Hindlimb muscle (tissue), 1 donor: ENCODE measurements at places on chromosomes 3 and 15. TPM values are rescaled to one million over a fixed set of nuclear protein-coding genes. Genes with fewer than 3 reads are reported as not detected.

DNA sequence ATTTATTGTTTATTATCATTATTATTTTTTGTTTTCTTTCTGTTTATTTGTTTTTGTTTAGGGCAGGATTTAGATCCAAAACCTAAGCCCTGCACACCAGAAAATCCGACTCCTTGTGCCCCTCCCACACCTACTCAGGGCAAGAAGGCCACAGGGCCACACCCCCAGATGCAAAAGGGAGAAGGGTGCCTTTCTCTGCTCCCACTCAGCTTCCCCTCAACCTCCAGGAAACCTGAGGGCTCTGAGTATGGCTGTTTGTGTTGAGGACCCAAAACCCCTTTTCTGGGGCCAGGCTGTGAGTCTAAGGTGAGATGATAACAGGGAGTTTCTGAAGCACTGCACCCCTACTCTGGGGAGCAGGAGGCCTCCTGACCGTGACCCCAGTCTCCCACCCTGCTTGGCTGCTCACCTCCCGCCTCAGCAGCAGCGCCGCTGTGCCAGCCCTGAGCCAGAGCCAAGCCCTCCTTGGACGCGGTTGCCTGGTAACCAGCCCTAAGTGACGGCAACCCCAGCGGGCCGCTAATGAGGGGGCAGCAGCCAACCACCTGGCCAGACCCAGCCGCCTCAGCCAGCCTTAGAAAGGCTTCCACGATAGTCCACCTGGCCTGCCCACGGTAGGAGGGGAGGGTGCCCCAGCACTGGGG lies 6.4 kb upstream of the C15orf39 start:
- DNase-seq = no peak

- no peak for DNase-seq
Measured at GRCh38 chr15:100810831-100811230, 68.8 kb upstream of the ALDH1A3 start.

DNA sequence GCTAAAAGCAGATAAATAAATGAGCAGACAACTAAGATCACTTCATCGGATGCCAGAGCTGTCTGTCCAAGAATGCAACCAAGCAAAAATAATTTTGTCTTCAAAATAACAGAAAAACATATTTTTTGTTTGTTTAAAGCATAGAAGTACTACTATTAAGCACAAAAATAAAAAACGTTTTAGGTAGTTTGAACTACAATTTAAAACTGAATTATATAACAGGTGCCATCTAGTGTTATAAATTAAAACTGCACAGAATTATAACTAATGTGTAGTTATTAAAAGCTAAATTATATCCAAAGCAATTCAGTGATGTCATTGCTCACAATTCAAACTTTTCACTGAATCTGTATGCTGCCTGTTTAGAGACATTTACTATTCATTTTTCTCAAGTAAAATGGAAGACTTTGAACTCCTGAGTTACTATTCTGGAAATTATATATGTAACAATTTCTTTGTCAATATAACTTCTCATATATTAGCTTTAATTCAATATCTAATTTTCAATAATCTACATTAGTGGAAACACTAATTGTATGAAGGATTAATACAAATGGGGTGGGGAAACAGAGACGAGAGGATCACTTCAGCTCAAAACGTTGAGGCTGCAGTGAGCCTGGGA lies 29.5 kb downstream of the LINS1 start:
- no peak for DNase-seq

GRCh38 chr3:49383387-49383786 lies 25.2 kb upstream of the GPX1 start:
- DNase-seq = no peak

DNA sequence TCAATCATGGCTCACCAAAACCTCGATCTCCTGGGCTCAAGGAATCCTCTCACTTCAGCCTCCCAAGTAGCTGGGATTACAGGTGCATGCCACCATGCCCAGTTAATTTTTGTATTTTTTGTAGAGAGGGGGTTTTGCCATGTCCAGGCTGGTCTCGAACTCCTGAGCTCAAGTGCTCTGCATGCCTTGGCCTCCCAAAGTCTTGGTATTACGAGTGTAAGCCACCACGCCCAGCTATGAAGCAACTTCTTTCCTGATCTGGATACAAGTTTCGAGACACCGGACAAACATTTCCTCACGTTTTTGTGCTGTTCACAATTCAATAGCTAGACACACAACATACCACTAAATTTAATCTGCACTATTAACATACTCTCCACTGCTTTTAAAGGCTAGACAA lies 3.4 kb upstream of the SYNM start:
- no peak for DNase-seq

GRCh38 chr3:124209426-124209825 lies 217.5 kb upstream of the ROPN1 start:
- no peak for DNase-seq

DNA sequence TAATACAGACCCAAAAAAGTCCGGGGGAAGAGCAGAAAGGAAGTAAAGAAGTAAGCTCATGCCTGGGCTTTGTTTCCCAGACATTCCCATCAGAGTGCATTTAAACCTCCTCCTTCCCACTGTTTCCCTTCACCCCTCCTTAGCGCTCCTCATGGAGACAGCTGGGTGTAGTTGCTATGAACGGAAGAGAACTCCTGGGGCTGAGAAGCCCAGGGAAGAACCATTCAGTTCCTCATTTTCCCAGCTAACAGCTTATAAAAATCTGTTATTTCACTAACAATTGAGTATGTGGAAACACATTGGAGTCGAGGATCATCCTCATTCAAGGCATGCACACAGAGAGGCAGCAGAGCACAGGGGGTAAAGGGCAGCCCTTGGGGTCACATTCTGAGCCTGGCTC lies 299.3 kb downstream of the SHQ1 start:
- DNase-seq = no peak

GRCh38 chr3:128996200-128996599 lies 2.3 kb upstream of the CFAP92 start:
- no peak for DNase-seq

- DNase-seq = no peak
Measured at GRCh38 chr3:61628636-61629035, 67.3 kb downstream of the PTPRG start.

DNA sequence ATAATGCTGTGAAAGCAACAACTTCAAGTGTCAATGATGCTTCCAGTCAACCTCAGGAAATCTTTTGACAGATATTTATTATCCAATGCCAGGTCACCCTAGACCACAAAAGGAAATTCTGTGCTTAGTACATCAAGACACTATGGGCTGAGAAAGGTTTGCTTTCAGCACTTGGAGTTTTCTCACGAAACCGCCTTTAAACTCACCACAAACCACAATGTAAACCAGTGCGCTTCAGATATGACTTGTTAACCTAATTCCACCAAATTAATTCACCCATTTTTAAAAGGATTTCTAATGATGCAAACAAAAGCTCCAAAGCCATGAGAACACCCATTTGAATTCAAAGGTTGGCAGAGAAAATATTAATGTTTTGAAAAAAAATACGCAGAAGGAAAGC lies 292.9 kb upstream of the NR2F2 start:
- DNase-seq = no peak

- no peak for DNase-seq
Measured at GRCh38 chr3:179589143-179589542, 15.3 kb downstream of the MRPL47 start.

DNA sequence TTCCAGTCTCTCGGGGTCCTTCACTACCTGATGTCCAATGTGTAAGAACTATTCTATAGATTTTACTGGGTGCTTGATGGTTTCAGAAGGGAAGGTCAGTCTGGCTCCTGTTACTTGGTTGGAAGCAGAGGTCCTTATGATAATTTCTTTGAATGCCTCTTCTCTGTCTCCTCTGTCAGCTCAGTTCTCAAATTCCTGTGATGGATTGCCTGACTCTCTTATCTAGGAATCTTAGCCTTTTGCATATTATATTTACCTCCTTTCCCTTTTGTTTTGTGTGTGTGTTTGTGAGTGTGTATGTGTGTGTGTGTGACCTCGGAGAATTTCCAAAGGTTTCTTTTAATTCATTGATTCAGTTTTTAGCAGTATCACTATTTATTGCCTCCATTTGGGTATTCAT lies 88.2 kb downstream of the ARNT2 start:
- no peak for DNase-seq

GRCh38 chr3:62027241-62027640 lies 346.1 kb downstream of the FEZF2 start:
- no peak for DNase-seq

HRH1 gene
- 3.4 TPM for polyA plus RNA-seq

CCDC51 gene
- polyA plus RNA-seq = 16.5 TPM

PRR20G gene
- not detected for polyA plus RNA-seq

CPN2 gene
- 0.09 TPM for polyA plus RNA-seq
